ENCODE measurements at places on chromosomes 5 and 9.

GRCh38 chr5:25448190-25448621, 803.4 kb upstream of the CDH10 start:
- DNase-seq: no peak

DNA sequence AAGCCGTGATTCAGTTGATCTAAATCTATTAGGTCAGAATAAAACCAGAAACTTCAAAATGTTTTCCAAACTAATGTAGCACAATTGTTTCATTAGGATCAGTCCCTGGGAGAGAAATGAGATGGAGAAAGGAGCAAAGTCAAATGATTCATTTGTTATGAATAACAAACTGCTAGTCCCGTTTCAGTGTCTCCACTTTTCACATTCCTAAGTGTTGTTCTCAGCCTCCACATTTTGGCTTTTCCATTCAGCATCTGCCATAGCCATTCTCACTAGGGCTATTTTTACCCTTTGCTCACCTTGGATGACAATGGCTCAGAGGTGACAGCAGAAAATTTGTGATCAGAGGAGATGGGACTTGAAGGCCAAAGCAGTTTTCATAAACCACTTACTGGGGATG, 314.1 kb upstream of the KIF2A start:
- no peak for DNase-seq

- DNase-seq: no peak
Observed at GRCh38 chr5:168366116-168366515, 74.7 kb downstream of the WWC1 start.

DNA sequence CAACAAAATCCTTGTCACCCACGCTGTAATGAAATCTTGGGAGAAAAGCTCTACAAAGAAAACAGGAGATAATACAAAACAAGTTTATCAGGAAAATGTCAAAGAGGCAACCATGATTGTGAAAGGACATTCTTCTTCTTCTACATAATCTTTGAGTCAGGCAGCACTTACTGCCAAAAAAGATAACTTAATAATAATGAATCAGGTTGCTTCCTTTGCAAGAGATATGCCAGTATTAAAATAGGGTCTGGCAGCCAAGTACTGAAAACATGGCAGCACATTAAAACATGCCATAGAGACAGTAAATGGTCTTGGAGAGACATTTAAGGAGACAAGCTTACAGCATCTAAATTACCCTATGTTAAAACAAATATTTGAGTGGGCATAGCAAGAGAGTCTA, 1573.4 kb downstream of the EFNA5 start:
- DNase-seq: no peak

DNA sequence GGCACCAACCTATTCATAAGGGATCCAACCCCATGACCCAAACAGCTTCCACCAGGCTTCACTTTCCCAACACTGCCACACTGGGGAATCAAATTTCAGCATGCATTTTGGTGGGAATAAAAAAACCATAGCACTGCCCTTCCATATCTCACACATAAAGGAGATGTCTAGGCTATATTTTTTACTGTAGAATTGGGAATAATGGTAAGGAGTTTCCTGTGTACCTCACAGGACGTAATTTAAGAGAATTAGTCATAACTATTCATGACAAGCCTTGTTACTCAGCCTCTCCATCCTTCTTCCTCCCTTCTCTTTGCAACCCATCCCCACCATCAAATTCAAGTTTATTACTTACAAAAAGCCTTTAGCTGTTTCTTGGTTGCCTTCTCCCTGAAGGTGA, 352.1 kb downstream of the MLLT3 start:
- no peak for DNase-seq

GRCh38 chr5:128774605-128775004, 190.7 kb upstream of the SLC27A6 start:
- DNase-seq: no peak

GRCh38 chr9:91298311-91298710, 63.4 kb downstream of the AUH start:
- DNase-seq: no peak
